Renal cortex interstitium (tissue), 15 donors: ENCODE measurements at places on chromosomes 4 and X. TPM values are rescaled to one million over a fixed set of nuclear protein-coding genes. Genes with fewer than 3 reads are reported as not detected.

DNA sequence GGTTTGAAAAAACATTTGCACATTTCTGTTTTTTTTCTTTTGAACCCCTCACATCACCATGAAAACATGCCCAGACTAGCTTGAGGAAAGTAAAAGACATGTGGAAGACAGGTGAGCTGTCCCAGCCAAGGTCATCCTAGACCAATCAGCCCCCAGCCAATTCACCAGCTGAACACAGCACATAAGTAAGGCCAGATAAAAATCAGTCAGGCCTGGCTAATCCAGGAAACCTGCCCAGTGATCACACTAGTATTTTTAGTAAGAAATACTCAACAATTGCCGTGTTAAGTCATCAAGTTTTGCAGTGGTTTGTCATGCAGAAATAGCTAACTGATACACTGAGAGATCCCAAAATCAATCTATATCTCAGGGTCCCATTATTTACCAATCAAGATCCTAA, 4.4 kb upstream of the SMR3A start:
- no peak for DNase-seq

DNA sequence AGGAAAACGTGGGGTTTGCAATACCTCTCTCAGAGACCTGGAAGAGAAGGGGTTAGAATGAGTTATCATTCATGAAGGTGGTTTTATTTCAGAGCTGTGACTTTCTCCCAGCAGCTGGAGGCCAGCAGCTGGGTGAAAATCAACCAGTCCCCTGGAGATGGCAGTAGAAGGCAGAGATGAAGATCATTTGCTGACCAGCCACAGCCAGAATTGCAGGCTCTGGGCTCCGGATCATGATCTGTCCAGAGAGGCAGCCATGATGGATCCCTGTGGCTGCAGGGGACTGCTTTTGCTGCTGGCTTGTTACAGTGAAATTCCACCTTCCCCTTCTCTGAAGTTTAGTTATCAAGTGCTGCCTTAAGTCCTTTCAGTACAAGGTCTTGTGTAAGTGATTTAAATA, 46.9 kb upstream of the TAB3 start:
- DNase-seq, result no peak

DNA sequence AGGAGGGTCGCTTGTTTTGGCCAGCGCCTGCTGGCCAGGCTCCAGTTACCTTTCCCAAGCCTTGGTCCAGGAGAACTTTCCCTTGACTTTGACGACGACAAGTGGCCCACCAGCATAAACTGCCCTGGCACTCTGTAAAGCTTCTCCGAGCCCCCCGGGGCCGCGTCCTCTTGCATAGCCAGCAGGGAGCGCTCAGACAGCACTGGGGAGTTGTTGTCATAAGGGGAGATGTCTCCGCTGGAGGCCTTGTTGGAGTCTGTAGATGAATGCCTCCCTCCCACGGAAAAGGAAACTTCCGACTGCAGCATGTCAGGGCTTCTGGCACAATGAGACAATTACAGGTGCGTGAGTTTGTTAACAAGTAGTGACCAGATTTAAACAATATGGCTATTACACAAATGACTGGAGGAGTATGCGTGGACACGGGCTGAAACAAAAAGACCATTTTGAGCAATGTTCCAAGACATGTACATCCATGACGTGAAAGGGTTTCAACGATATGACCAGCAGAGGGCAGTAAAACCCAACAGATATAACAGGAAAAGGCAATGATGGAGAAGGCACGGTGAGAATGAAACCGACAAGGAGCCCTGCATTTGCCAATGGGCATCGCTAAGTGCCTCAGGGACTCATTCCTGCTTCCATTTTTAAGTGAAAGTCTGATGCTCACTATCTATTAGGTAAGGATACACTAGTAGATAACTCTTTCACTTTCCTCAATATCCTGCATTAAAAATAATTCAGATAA, 33.0 kb downstream of the HCCS start:
- peak; percentile 60 for DNase-seq

SLC10A4 gene
- 0.25 TPM for polyA plus RNA-seq

- DNase-seq, result no peak
Measured at GRCh38 chrX:1597345-1598020, 6.1 kb downstream of the AKAP17A start.

DNA sequence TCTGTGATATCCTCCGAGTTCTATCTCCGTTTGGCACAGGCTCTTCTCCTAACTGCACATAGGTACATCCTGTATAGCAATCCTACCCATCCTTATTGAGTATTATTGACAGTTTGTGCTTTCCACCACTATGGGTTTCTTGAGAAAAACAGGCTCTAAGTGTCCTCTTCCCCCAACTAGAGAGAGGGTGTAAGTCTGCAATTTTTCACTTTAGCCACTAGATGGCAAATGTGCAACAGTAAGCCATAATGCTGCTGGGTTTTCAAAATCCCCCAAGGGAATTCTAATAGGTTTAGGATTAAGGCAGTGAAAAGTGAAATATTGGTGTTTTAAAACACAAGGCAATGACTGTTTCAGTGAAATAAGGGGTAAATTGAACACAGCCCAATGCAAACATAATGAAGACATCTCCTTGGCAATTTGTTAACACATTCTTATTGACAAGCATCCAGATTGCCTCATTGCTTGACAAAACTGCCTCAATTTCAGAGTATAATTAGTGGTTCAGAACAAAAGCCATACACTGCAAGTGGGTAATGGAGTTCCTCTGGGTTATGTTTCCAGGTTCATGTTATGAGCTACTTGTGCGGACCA, 239.0 kb upstream of the HTR2C start:
- DNase-seq, result no peak

SPANXN3 gene
- not detected for polyA plus RNA-seq

GRCh38 chr4:128342762-128343161, 55.1 kb upstream of the PGRMC2 start:
- DNase-seq, result no peak

DNA sequence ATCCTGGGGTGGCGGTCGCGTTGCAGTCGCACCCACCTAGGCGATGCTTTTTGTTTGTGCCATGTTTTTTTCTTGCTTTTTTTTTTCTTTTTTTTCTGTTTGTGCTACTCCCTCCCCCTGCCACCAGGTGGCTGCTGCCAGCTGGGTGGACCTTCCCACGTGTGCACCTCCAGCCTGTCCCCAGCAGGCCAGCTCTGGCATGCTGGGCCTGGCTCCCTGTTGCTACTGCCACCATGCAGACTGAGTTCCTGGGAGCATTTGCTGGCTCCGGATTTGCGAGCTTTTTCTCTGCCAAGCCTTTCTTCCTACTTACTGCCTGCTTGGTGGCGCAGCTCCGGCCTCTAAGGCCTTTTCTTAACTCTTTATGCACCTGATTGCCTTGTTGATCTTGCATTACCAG, 161.2 kb upstream of the WDFY3 start:
- peak; percentile 5 for DNase-seq
